Stimulated activated effector memory CD8-positive, alpha-beta T cell treated with anti-CD3 and anti-CD28 coated beads, Interleukin-12 subunit alpha, Interleukin-12 subunit beta, amount 100 ng/mL, for 72 hours (primary cell): ENCODE measurements at places on chromosomes 1 and 21.

- no peak for DNase-seq
Observed at GRCh38 chr1:36342426-36343185, 19.2 kb upstream of the EVA1B start.

- peak; percentile 58 for DNase-seq
Observed at GRCh38 chr1:153805042-153805745, 30.0 kb downstream of the SLC27A3 start.

- peak; percentile 53 for DNase-seq
Observed at GRCh38 chr1:229199261-229200243, 71.4 kb upstream of the RAB4A start.

GRCh38 chr1:107964336-107965109, 457 bp downstream of the VAV3 start:
- DNase-seq: peak; percentile 13

GRCh38 chr1:166907763-166908162, 31.7 kb upstream of the TADA1 start:
- no peak for DNase-seq

DNA sequence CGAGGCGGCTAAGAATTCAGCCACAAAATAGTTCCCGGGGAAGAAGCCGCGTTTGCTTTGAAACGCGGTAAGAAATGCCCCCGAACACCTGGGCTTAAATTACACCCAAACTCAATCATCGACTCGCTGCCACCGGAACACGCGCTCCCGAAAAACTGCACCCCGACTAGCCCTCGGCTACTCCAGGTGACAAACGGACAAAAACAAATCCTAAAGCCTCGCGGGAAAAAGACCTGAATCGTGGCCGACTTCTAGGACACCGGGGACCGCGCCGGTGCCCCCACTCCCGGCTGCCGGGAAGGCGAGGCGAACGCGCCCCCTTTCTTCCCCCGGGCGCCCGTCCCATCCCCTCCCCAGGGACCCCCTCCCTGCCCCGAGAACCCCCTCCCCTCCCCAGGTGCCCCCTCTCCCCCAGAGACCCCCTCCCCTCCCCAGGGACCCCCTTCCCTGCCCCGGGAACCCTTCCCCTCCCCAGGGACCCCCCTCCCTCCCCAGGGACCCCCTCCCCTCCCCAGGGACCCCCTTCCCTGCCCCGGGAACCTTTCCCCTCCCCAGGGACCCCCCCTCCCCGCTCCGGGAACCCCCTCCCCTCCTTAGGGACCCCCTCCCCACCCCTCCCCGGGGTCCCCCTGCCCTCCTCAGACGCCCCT, 628 bp downstream of the C1orf159 start:
- no peak for DNase-seq

DNA sequence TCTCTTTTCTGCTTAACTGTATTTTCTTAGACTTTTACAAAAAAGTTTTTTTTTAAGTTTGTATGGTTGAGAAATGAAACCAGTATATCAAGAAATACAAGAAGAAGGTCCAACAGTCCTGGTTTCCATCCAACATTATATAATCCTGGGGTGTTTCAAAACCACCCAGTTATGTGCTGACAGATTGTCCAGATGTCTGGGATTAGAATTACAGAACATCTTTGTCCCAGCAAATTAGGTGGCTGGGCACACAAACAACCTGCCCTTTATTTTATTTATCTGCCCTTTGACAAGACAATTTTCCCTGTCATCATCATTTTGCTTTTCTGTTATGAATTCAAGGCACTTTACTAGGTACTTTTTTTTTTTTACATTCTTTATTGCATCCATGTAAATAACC, 622.1 kb downstream of the PLPP3 start:
- no peak for DNase-seq

- no peak for DNase-seq
Observed at GRCh38 chr1:7284839-7285435, 486.2 kb upstream of the VAMP3 start.

DNA sequence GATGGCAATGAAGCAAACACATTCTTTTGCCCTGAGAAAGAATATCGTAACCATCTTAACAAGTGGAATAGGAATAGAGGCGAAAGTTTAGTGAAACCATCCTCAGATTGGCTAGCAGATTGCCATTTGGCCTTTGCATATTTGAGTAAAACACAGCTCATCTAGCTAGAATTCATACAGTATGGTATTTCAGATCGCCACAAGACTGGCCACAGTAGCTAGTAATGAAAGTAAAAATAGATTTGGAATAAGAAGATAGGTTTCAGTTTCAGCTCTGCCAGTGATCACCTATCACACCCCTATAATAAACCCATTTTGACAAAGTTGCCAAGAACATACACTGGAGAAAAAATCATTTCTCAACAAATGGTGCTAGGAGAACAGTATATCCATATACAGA, 294.9 kb downstream of the LRRIQ3 start:
- no peak for DNase-seq

GRCh38 chr1:41382480-41383090, 21.4 kb downstream of the FOXO6 start:
- no peak for DNase-seq

GRCh38 chr1:101247404-101248287, 10.8 kb downstream of the S1PR1 start:
- DNase-seq: no peak

DNA sequence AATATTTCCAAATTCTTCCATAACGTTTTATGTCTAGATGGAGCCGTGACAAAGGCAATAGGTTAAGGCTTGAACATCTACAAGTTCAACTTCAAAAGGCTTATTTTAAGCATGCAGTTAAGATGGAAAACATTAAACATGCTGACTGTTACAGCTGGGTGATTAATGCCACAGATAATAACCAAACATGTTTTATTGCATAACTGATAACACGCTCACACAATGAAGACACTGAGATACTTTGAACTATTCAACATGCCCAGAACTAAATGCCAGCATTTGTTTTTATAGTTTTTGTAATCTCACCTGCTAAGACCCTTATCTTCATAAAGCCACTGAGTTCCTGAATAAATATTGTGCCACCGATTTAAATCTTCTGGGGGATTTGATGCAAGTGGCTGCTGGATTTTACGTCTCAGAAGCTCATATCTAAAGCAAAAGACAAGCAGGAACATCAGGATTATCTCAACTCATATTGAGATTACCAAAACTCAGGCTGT, 310.4 kb downstream of the KCTD3 start:
- no peak for DNase-seq

- DNase-seq: no peak
Observed at GRCh38 chr1:201002510-201002909, 21.0 kb downstream of the KIF21B start.

DNA sequence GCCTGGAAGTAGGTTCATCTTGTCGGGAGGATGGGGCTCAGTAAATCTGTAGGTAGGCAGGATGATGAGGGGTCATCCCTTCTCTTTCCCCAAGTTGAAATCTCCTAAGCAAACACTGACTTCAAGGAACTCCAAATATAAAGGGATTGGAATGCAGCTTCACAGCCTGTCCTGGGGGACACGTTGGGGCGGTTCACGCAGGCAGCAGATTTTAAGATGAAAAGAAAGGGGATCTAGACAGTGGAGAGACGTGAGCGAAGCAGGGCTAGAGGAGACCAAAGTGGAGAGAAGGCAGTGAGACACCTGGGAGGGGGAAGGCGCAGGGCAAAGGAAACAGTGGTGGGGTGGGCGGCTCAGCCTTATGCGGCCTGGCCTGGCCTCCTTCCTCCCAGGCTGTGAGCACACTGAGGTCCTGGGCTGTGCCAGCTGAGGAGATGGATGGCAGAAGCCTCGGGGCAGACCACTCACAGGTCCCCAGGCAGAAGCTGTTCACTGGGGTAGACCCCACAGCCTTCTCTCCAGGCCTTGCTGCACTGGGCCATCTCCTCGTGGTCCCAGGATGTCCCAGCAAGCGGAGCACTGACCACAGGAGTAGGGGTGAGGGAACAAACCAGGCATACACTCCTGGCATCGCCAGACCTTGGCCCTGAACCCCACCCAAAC, 51.7 kb downstream of the TOR1AIP2 start:
- no peak for DNase-seq

- no peak for DNase-seq
Observed at GRCh38 chr1:161421456-161421855, 53.8 kb upstream of the CFAP126 start.

GRCh38 chr1:198416296-198416695, 124.2 kb downstream of the ATP6V1G3 start:
- DNase-seq: no peak

- no peak for DNase-seq
Observed at GRCh38 chr21:26850116-26850643, 5.0 kb upstream of the ADAMTS1 start.

DNA sequence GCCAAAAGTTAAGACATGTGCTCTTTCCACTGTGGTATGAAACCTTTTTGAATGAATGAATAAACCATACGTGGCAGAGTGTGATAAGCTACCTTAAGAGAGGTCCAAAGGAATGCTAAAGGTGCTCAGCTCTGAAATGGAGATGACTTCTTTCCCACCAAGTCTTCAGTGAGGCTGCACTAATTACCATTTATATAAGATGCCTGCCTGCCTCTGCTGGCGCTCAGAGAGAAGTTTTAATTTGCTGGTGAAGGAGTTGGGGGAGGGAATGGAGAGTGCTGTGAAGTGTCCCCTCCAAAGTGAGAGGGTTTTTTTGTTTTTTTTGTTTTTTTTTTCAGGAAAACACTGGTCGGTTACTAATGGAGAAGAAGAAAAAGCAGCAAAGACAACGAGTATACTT, 559.0 kb downstream of the OMA1 start:
- no peak for DNase-seq

- no peak for DNase-seq
Observed at GRCh38 chr1:20726118-20726911, 6.2 kb downstream of the SH2D5 start.

DNA sequence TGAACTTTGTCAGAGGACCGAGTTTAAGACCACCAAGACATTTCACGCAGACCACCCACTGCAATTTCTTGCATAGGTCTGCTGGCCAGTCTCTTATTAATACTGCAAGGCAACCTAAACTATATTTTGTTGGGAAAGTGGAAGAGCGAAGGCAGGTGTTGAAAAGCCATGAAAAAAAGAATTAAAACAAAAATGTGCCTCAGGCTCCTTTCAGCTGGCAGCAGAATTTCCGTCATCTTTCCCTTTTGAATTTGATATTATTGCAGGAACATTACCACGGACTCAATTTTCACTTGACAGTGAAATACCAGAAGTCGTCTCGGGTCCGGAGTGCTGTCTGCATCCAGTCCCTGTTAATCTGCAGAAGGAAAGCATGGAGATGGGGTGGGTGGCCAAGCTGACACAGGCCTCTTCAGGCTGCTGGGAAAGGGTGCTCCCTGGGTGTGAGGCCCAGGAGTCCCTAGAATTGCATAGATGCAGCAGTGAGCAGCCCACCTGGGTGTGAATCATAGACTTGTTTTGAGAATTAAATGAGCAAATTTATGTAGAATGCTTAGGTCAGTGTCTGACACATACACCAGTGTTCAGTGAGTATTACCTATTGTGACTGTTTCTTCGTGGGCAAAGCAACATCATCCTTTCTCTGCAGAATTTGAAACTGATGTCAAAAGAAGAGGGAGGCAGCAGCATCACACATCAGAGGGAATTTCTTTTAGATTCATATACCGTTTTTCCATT, 150.7 kb downstream of the PBX1 start:
- no peak for DNase-seq

- no peak for DNase-seq
Observed at GRCh38 chr1:47471163-47471562, 33.3 kb downstream of the FOXD2 start.

- DNase-seq: no peak
Observed at GRCh38 chr1:23081376-23081775, 62.1 kb downstream of the KDM1A start.

- DNase-seq: no peak
Observed at GRCh38 chr1:55612988-55613387, 397.8 kb upstream of the USP24 start.

DNA sequence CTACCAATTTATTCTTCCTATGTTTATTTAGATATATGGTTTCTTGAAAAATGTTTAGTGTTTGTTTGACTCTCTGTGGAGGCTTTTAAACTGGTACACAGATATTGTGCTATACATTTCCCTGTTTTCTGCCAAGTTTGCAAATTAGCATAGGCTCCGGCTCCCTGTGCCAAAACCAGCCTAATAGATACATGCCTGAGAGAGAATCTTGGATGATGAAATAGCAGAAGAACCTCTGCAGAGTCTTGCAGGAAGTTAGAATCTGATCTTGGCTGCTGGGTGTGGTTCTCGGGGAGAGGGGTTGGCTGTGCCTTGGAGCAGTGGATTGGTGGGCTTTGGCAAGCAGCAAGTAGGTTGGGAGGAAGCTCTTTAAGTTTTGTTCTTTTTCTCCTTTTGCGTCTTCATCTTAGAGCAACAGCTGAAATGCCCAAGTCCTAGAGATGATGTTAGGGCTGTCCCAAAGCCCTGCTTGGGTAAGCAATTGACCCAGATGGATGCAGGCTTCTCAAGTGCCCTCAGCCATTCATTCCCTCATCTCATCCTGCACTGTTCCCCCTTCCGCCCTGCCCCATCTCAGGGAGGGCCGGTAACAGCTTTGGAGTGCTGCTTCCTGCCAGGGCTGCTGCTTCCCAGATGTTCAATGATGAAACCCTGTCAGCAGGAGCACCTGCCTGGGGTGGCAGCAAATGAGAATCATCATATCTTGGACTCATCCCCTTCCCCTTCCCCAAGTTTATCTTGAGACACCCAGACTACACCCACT, 9.3 kb downstream of the PLA2G2A start:
- DNase-seq: no peak

DNA sequence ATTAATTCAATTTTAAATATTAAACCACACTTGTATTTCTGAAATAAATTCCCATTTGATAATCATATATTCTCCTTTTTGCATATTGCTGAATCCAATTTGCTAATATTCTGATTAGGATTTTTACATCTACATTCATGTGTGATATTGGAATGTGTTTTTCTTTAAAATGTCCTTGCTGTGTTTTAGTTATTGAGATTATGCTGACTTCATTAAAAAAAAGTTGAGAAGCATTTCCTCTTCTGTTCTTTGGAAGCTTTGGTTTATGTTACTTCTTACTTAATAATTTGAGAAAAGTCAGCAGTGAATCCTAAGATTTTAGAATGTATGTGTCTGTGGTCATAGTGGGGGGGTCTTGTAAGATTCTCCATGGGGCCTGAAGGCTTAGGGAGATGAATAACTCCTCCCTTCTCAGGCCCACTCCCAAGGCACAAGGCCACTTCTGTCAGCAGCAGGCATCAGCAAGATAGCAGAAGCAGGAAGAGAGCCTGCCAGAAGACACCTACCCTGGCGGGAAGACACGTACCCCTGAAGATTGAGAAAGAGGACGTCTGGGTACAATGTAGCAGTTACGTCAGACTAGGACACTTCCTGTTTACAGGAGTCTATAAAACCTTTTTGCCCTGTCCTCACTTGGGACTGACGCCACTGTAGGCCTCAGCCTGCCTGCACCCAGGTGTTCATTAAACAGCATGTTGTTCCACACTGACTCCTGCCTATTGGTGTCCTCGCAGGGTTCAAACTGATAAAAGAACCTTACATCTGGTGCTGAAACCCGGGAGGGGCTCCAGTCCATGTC, 56.9 kb downstream of the ODF2L start:
- no peak for DNase-seq

DNA sequence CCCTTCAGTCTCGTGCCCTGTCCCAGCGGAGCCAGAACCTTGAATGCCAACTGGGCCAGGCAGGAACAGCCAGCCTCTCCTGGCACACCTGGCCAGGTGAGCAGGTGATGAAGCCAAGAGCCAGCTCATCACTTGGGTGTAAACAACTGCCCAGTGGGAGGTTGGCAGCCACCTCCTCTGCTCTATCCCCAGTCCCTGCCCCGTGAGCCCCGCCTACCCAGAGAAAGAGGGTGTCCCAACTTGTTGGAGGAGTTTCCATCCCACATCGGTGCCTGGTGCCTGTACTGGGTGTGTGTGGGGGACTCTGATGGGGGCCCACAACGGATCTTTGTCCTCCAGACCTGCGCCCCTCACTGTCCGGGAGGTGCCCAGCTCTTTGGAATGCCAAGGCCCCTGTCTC, 17.8 kb upstream of the FAM131C start:
- DNase-seq: no peak

GRCh38 chr1:97044159-97044760, 322.7 kb downstream of the PTBP2 start:
- DNase-seq: no peak
